ENCODE measurements at places on chromosomes 1 and 21. TPM values are rescaled to one million over a fixed set of nuclear protein-coding genes. Genes with fewer than 3 reads are reported as not detected.
A peak's percentile ranks its signal among the peaks of the same experiment; 100 is the strongest.

TMOD4 gene
- 1.6 TPM for total RNA-seq

OR2T35 gene
- total RNA-seq = not detected

DNA sequence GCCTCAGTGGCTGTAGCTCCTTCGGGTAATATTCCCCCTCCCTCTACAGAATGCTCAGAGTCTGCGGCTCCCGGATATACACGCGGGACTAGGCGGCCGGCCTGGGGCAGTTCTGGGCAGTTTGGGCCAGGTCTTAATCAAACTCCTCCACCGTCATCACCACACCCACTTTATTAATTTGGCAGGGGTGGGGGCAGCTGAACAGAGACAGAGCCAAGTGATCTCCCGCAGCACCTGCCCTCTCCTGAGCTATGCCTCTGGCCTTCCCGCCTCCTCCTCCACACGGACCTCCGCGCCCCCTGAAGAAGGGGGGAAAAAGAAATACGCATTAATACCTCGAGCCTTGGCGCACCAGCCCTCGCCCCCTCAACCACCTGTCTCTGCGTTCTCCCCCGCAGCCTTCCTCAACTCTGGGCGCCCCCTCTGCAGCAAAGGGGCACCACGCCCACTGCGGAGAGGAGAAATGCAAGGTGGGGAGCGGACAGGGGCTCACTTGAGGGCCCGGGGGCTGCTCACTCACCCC is 42.6 kb downstream of the CD34 start:
- no peaks in the 10 kb centered on the region for H3K27me3 ChIP-seq
- H3K4me1 ChIP-seq = no peaks in the 10 kb centered on the region
- peak overlapping the region; percentile 61 for H3K4me3 ChIP-seq
- no peak for DNase-seq
- H3K27ac ChIP-seq = no peak overlapping the region

DNA sequence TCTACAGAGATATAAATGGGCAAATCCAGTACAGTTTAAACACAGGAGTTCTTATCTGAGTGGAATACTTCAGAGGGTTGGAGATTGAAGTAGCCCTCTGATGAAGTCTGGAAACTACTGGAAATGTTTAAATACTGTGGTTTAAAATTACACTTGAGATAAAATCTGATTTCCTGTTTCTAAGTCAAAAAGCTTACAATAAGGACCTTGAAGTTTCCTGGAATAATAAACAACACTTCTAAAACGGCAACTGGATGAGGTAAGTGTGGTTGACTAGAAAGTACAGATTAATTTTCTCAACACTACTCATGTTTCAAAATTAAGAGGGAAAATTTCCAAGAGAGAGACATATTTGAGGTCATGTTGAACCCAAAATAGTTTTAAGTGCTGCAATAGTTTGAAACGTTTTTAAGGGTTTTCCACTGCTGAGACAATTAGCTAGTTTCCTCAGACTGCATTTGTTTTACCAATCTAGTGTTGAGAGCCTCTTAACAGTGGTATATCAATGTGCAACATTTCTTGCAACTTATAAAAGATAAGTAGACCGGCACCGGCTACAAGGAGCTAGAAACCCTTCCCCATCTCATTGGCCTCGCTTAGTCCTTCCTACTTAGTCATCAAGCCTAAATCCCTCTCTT is 27.4 kb downstream of the KCNA3 start:
- no peaks in the 10 kb centered on the region for H3K27me3 ChIP-seq
- no peaks in the 10 kb centered on the region for H3K4me1 ChIP-seq
- no peak overlapping the region for H3K27ac ChIP-seq
- H3K4me3 ChIP-seq = no peak overlapping the region

- no peaks in the 10 kb centered on the region for H3K27me3 ChIP-seq
- no peaks in the 10 kb centered on the region for H3K36me3 ChIP-seq
- H3K4me1 ChIP-seq = no peaks in the 10 kb centered on the region
These were observed 92.5 kb upstream of the VAMP3 start for GRCh38 chr1:7678491-7679158.

GCSAML gene
- not detected for total RNA-seq

DNA sequence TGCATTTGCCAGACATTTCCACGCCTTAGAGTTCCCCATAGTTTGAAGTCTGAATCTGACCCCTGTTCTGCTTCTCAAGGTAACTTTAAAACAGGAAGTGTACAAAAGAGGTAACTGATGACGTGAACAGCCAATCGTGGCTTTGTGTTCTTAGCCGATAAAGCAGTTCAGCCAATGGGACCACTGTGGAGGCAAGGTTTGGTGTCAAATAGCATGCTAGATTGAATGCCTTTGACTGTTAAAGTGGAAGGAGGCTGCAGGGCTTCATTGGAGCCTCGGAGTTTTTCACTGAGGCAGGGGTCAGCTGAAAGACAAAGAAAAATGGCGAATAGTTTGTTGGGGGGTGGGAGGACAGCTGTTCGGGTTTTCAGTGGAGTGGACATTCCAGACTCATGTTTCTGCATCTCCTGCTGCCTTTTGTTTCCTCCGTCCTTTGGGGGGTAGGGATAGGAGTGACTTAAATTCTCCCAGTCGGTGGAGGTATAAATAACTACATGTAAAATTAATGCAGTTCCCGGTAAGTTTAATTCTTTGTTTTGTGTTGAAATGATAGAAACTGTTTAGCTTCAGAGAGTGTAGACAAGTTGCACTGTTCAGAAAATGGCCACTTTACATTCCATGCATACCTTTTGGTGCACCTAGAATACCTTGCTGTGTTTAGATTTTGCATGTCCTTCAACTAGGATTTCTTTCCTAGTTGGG is 17.7 kb downstream of the NFYC start:
- peaks cover 2% of the 10 kb centered on the region for H3K36me3 ChIP-seq
- peaks cover 10% of the 10 kb centered on the region for H3K4me1 ChIP-seq
- DNase-seq = peak; percentile 93
- H3K4me3 ChIP-seq = peak overlapping the region; percentile 94
- H3K27ac ChIP-seq = peak overlapping the region; percentile 75

- H3K36me3 ChIP-seq = peaks cover 2% of the 10 kb centered on the region
- peak overlapping the region; percentile 1 for H3K27ac ChIP-seq
- no peaks in the 10 kb centered on the region for H3K27me3 ChIP-seq
- DNase-seq = no peak
- H3K4me3 ChIP-seq = peak overlapping the region; percentile 95
These were observed 646 bp upstream of the RRP15 start for GRCh38 chr1:218284377-218284916.

HMGB4 gene
- total RNA-seq = not detected

LEMD1 gene
- total RNA-seq = 11.9 TPM

DNA sequence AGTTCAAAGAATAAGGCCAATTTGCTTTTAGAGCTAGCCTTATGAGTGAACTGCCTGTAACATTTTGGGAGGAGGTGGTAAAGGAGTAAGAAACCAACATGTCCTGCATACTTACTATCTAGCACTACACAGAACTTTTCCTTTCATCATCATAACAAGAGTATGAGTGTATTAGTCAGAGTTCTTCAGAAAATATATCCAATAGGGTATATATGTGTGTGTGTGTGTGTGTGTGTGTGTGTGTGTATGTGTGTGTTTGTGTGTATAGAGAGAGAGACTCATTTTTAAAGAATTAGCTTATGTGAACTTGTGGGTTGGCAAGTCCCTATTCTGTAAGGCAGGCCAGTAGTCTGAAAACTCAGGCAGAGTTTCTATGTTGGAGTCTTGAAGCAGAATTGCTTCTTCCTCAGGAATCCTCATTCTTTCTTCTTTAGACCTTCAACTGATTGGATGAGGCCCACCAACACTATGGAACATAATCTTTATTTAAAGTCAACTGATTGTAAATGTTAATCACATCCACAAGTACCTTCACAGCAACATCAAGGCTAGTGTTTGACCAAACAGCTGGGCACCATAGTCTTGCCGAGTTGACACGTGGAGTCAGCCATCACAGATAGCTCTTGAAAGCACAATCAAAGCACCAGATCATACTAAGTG is 121.9 kb downstream of the CYYR1 start:
- H3K4me1 ChIP-seq = peaks cover 4% of the 10 kb centered on the region
- no peaks in the 10 kb centered on the region for H3K27me3 ChIP-seq
- H3K27ac ChIP-seq = no peak overlapping the region
- H3K4me3 ChIP-seq = no peak overlapping the region
- DNase-seq = no peak

GRCh38 chr1:53294061-53294460 is 33.8 kb downstream of the LRP8 start:
- H3K4me1 ChIP-seq = no peaks in the 10 kb centered on the region
- H3K27ac ChIP-seq = no peak overlapping the region
- H3K36me3 ChIP-seq = peaks cover 10% of the 10 kb centered on the region
- DNase-seq = no peak
- H3K27me3 ChIP-seq = no peaks in the 10 kb centered on the region
- H3K4me3 ChIP-seq = no peak overlapping the region

- no peaks in the 10 kb centered on the region for H3K36me3 ChIP-seq
- H3K27me3 ChIP-seq = no peaks in the 10 kb centered on the region
- no peak for DNase-seq
- no peak overlapping the region for H3K4me3 ChIP-seq
- H3K27ac ChIP-seq = no peak overlapping the region
- peaks cover 8% of the 10 kb centered on the region for H3K4me1 ChIP-seq
These were observed 52.2 kb upstream of the ROR1 start for GRCh38 chr1:63721531-63722189.

TFF2 gene
- total RNA-seq = not detected

- no peaks in the 10 kb centered on the region for H3K27me3 ChIP-seq
- peaks cover 1% of the 10 kb centered on the region for H3K36me3 ChIP-seq
- no peaks in the 10 kb centered on the region for H3K4me1 ChIP-seq
- no peak overlapping the region for H3K27ac ChIP-seq
- no peak for DNase-seq
These were observed 88.6 kb downstream of the GPATCH2 start for GRCh38 chr1:217542136-217542777.

- peaks cover 2% of the 10 kb centered on the region for H3K4me1 ChIP-seq
- H3K36me3 ChIP-seq = peaks cover 55% of the 10 kb centered on the region
- H3K27me3 ChIP-seq = no peaks in the 10 kb centered on the region
- DNase-seq = no peak
These were observed 9.9 kb downstream of the OTUD3 start for GRCh38 chr1:19892129-19892528.
